ENCODE measurements at places on chromosomes 2 and 18.

DNA sequence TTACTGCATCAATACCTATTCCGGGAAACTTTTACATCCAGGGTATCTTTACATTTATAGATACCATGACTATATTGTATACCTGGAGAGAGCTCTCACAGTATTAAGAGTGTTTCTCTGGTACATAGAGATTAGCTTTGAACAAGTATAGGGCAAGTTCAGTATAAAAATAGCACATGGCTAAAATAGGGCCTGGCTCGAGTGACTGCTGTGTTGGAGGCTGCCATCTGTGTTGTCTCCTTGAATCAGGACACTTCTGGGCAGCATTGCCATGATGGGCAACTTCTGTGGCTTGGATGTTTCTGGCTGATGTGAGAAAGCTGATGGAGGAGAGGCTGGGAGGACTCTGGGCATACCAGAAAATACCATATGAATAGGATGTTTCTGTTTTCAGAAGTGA, 18.7 kb downstream of the ARHGAP28 start:
- DNase-seq: no peak

- peak; percentile 84 for DNase-seq
Observed at GRCh38 chr2:40244675-40245074, 207.2 kb downstream of the SLC8A1 start.

DNA sequence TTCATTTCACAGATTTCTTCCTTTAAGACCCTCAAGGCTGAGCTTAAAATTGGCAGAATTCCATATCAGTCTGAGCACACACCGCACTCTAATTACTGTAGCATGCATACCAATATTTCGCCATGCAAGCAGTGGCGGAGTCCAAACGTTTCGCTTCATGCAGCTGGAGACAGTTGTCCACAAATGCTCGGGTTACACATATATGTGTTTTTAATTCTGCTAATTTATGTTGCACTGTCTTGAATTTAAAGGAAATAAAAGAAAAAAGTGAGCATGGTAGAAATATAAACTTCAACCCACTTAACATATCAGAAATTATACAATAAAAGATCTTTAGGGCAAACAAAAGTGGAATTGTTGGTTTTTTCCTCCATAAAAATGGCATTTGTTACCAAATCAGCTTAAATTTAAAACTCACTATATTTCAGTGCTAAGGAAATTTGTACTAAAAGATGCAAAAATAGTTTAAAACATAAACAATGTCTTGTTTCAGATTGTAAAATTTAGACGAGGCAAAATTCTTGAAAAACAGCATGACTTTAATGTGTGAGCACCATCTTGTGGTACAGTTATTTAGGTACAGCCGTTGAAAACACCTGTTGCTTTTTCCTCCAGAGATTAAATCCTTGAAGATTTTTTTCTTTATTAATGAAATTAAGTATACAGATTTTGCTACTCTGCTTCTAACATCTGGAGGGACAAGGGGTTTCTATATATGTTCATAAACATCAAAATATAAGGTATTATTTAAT, 24.1 kb upstream of the KANSL1L start:
- DNase-seq: peak; percentile 7

GRCh38 chr2:232886632-232887031, 16.6 kb downstream of the SNORC start:
- DNase-seq: no peak

DNA sequence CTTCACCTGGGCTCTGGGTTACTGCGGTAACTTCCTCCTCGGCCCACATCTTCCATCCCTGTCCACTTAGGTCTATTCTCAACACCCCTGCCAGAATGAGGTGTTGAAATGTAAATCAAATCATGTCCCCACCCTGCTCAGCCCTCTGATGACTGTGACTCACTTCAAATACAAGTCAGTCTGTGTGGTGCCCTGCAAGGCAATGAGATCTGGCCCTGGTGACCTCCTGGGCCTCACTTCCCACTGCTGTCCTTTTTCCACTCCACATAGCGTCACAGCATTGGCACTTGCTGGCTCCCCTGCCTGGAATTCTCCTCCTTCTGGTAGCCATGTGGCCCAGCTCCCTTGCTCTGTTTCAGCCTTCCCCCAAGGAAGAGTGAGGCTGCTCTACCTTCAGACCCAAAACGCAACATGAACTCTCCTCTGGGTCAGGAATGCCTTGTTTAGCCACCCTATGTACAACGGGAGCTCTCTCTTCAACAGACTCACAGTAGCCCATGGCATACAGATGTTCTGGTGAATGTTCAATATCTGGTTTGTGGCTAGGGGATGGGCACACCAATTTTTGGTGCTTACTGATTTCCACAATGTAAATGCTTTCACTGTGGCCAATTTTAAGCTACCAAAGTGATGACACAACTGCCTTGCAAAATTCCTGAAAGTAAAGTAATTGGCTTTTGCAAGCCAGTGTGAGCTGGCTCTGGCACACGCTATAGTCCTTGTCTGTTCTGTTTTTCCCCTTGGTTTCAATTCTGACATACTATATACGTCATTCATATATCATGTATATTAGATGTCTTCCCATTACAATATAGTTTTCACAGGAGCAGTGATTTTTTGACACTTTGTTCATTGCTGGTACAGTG, 550.3 kb upstream of the HS6ST1 start:
- DNase-seq: no peak

- DNase-seq: no peak
Observed at GRCh38 chr2:9105601-9106337, 100.8 kb upstream of the ASAP2 start.

- DNase-seq: no peak
Observed at GRCh38 chr2:134457765-134458472, 204.0 kb downstream of the MGAT5 start.

- no peak for DNase-seq
Observed at GRCh38 chr2:168559187-168559586, 103.1 kb downstream of the CERS6 start.

DNA sequence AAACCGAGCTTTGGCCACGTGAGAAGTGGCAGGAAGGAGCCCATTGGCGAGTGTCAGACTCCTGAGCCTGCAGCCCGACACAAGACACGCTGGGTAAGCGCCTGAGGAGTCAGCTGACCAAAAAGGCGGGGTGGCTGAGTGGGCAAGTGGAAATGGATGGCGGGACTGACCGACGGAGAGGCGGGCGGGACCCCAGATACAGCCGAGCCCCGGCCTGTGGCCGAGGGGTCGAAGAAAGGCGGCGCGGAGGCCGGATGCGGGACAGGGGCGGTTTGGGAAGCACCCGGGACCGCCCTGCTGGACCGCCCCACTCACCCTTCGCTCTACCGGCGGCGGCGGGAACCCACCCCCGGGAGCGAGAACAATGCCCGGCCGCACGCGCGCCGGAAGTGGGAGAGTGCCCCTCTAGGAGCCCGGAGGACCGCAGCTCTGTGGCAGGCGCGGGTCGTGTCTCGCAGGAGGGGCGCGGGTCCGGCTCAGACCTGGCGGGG, 22.8 kb downstream of the ZSCAN30 start:
- DNase-seq: peak; percentile 7

DNA sequence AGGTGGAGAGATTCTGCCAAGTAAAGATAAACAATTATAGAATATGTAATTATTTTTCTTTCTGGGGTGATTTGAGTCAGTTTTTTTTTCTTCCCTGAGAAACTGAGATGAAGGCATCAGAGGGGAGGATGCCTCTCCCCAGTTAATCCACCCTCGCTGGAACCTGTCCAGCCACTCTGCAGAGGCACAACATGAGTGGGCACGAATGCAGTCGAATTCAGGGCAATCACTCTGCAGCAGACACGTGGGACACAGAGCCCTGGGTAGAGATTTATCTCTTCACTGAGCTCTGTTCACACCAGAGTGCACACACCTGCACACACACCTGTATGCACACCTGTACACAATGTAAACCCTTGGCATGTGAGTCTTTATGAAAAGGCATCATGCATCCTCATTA, 154.2 kb downstream of the DCDC2C start:
- DNase-seq: no peak

GRCh38 chr2:216109962-216110614, 940 bp downstream of the XRCC5 start:
- DNase-seq: peak; percentile 3

DNA sequence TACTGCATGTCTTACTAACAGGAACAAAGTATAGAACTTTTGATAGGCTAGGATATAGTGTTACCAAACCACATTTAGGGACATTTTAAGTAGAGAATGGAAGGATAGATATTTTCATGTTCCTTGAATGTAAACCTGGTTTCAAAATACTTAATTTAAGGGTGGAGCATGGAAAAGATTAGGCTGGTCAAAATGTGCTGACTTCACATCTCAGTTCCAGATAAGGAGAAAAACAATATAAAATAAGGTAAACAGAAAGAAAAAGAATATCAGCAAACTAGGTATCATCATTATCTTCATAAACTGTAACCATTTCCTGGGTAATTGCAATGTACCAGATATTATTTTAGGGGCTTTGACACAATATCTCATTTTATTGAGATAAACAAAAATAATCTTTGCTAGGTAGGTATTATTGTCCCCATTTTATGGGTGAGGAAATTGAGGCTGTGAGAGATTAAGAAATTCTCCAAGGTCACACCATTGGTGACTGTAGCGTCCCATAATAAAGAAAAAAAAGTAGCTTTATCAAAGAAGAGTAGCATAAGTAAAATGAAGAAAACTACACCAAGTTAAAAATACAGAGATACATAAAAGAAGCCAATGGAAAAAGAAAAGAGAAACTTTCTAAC, 3.6 kb downstream of the PDE11A start:
- DNase-seq: no peak

- DNase-seq: no peak
Observed at GRCh38 chr2:201377218-201377617, 20.1 kb upstream of the FLACC1 start.

- no peak for DNase-seq
Observed at GRCh38 chr2:16062471-16063250, 122.3 kb downstream of the MYCN start.

- DNase-seq: peak; percentile 73
Observed at GRCh38 chr2:105454801-105455485, 56.1 kb upstream of the FHL2 start.

DNA sequence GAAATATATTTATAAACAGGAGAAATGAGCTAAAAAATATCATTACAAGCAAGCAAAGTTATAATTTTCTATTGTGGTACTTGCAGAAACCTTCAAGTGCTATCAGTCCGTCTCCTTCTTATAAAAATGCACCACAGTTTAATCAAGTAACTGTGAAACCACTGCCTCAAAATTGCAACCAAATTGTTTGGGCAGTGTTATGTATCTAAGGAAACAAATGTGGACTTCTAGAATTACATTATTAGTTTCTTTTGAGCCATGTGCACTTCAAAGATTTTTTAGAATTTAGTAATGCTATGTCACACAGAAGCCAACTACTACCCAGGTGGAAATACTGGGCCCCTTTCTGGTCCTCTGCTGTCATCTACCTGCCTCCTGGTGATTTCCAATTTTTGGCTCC, 495.6 kb downstream of the NYAP2 start:
- no peak for DNase-seq

- DNase-seq: no peak
Observed at GRCh38 chr18:21894619-21895367, 154.2 kb downstream of the MIB1 start.

DNA sequence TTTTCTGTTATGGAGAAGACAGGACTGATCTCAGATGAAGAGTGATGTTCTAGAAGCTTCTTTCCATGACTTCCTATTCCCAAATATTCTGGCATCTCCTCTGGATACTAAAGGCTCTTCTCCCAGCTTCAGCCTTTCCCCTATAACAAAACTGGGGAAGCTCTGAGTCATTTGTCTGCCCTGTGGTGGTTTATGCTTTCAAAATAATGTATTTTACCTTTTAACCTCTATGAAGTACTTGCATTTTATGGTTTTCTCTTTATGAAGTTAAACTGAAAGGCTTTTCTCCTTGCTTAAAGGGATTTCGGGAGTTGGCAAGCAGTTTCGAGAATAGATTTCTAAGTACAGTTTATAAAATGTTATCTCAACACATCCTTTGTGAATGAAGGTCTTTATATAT, 104.4 kb downstream of the TANC1 start:
- DNase-seq: peak; percentile 47

GRCh38 chr18:65990174-65990690, 239.4 kb downstream of the CDH7 start:
- DNase-seq: no peak

- no peak for DNase-seq
Observed at GRCh38 chr2:226640501-226640900, 159.1 kb downstream of the IRS1 start.

DNA sequence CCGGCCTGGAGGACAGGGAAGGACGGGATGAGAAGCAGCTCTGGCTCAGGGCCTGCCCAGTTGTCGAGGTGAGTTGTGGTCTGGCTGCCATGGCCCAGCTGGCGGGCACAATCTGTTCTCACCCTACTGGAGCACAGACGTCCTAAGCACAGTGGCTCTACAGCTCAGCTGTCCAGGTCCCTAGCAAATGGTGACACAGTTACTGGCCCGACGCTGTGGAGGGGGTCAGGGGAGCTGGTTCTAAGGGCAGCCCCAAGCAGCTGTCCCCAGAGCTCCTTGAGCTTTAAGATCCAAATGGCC, 32.9 kb downstream of the KCNK3 start:
- no peak for DNase-seq

DNA sequence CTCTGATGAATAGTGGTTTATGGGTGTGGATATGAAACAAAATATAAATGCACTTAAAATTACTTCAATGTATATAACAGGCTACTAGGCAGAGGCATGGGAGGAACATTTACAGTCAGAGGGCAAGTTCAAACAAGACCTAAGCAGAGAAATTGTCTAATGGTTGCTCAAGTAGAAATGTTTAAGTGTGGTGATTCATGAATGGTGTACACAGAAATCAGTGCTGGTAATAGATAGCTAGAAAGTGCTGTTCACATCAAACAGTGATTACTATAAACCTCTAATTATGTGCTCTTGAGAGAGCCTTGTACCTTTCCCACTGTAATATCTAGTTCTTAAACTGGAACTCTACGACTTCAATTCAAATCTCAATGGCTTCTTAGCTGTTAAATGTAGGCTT, 485.1 kb downstream of the NRXN1 start:
- DNase-seq: no peak

DNA sequence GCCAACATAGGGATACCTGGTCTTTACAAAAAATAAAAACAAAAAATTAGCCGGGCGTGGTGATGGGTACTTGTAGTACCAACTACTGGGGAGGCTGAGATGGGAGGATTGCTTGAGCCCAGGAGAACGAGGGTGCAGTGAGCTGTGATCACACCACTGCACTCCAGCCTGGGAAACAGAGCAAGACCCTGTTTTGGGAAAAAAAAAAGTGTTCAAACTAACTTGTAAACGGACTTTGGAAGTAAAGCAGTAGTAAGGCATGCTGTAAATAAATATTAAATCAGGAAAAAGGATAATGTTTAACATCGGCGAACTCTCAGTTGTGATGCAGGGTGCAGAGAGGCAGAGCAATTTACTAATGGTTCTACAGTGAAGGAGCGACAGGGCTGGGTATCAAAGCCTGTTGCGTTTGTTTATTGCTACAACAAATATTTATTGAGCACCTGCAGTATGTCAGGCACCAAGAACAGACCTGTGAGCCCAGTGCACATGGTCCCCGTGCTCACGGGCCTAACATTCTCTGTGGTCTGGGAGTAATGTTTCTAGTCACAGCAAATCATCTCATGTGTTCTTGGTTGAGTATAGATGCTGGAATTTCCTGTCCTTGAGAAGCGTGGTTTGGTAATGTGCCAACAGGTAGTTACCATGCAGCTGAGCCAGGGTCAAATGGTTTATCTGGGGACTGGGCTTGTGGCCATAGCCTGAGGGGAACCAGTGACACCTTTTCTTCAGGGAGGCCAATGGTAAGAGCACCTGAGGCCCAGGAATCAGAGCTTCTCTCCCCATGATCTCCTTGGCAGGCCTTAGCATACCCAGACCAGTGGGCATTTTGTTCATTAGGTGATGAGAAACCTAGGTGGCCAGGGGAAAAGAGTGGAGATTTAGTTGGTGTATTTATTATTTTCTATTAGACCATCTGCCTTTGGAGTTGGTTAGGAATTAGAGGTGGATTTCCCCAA, 27.9 kb upstream of the GREB1 start:
- DNase-seq: no peak
